ENCODE measurements at places on chromosomes 5 and 9. TPM values are rescaled to one million over a fixed set of nuclear protein-coding genes. Genes with fewer than 3 reads are reported as not detected.

FAM200C gene
- polyA plus RNA-seq = 19.2 TPM

AGXT2 gene
- polyA plus RNA-seq = 0.13 TPM

TMEM252 gene
- 2.7 TPM for polyA plus RNA-seq

ADAMTSL1 gene
- polyA plus RNA-seq = 15.2 TPM

BSPRY gene
- polyA plus RNA-seq = 9.3 TPM

GRCh38 chr9:98971168-98971914, 27.6 kb downstream of the COL15A1 start:
- H3K36me3 ChIP-seq = no peaks in the 10 kb centered on the region
- no peak overlapping the region for H3K27ac ChIP-seq
- H3K4me1 ChIP-seq = peaks cover 11% of the 10 kb centered on the region
- no peak overlapping the region for H3K4me3 ChIP-seq
- H3K27me3 ChIP-seq = no peaks in the 10 kb centered on the region

DNA sequence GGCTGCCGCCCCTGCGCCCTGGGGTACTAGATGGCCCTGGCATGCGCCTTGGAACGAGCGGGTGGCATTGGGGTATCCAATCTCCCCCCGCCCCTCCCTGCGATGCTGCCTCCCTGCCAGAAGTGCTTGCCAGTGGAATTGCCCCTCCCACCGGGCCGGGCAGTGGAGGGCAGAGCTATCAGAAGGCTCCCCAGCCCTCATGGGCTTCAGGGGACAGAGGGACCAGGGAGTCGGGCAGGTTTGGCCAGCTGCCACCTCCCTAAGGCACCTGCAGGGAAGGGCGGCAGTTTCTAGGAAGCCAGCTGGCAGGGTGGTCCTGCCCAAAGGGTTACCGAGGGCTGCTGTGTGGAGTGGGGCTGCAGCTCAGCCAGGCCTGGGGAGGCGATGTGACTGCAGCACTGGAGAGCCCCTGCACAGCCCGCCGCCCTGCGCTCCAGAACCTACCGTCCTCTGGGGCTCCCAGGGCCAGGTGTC, 52.8 kb upstream of the EGFL7 start:
- no peaks in the 10 kb centered on the region for H3K36me3 ChIP-seq
- DNase-seq = no peak
- H3K4me3 ChIP-seq = no peak overlapping the region
- peaks cover 33% of the 10 kb centered on the region for H3K4me1 ChIP-seq

- H3K4me1 ChIP-seq = peaks cover 42% of the 10 kb centered on the region
- no peaks in the 10 kb centered on the region for H3K27me3 ChIP-seq
- H3K4me3 ChIP-seq = no peak overlapping the region
- no peak overlapping the region for H3K27ac ChIP-seq
These were observed 1.5 kb downstream of the SURF1 start for GRCh38 chr9:133354766-133355165.

DNA sequence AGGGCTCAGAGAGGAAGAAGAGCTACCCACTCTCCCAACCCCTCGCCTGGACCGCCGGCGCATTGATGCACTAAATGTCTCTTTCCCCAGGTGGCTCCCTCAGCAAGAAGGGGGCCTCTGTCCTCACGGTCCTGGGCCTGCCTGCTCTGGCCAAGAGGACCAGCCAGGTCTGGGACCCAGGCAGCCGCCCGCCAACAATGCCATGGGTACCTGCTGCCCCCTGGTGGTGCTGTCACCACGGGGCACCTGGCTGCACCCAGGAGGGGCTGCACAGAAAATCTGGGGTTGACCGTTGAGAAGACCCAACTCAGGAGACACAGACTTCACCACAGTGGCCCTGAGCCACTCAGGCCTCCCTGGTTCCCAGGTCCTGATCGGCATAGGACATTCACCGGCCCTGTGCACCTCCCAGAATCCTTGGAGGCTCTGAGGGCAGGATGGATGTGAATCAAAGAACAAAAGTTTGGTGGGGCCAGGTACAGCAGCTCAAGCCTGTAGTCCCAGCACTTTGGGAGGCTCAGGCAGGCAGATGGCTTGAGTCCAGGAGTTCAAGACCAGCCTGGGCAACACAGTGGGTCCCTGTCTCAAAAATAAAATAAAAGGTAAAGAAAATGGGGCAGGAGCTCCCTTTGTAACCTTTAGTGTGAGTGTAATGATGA, 2.4 kb upstream of the VAV2 start:
- peak; percentile 69 for DNase-seq
- no peak overlapping the region for H3K27ac ChIP-seq
- H3K4me1 ChIP-seq = peaks cover 14% of the 10 kb centered on the region
- no peaks in the 10 kb centered on the region for H3K36me3 ChIP-seq
- H3K4me3 ChIP-seq = no peak overlapping the region

DNA sequence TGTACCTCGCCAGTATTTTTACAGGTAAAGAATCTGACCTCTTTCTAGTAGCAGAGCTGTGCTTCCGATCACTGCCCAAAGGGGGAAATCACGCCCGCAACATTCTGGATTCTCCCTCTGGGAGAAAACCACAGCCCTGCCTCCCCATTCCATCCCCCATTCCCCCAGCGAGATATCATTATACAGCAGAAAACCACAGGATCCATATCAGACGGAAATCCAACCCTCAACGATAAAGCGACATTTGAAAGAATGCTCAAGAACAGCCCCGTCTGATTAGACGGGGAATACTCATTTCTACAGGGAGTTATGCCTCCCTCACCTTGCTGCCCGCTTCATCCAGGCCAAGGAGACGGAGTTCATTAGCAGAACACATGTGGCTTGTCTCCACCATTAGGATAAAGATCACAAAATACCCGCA, 172.8 kb downstream of the COL23A1 start:
- H3K36me3 ChIP-seq = no peaks in the 10 kb centered on the region
- H3K4me3 ChIP-seq = no peak overlapping the region
- DNase-seq = no peak
- no peaks in the 10 kb centered on the region for H3K4me1 ChIP-seq

DNA sequence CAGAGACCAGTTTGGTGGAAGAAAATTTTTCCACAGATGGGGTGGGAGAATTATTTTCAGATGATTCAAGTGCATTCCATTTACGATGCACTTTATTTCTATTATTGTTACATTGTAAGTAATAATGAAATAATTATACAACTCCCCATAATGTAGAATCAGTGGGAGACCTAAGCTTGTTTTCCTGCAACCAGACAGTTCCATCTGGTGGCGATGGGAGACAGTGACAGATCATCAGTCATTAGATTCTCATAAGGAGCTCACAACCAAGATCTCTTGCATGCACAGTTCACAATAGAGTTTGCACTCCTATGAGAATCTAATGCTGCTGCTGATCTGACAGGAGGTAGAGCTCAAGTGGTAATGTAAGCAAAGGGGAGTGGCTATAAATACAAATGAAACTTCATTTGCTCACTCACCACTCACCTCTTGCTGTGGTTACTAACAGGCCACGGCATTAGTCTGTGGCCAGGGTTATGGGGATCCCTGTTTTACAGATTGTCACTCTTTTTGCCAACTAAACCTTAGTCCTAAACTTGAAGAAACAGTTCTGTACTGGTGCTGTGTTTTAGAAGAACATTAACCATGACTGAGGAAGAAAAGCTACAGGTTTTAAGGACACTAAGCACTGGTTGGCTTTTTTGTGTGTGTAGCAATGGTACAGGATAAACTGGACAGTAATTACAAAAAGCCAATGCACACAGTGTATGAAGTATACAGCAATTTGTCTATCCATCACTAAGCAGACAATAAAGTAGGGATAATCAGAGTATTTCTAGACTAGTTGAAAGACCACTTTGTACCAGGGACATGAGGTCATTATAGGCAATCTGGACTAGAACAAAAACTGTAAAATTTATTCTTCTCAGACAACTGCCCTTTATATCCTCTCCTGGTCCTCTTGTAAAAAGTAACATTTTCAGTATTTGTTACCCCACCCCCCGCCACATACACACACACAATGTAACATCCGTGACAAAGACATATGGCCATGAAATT, 9.9 kb downstream of the TMEM232 start:
- DNase-seq = no peak
- no peaks in the 10 kb centered on the region for H3K27me3 ChIP-seq
- no peak overlapping the region for H3K4me3 ChIP-seq

All from left lung (tissue), 14 donors.